ENCODE measurements at places on chromosomes 4 and X. TPM values are rescaled to one million over a fixed set of nuclear protein-coding genes. Genes with fewer than 3 reads are reported as not detected.

- H3K4me1 ChIP-seq, result peaks cover 55% of the 10 kb centered on the region
- H3K36me3 ChIP-seq, result no peaks in the 10 kb centered on the region
- H3K27ac ChIP-seq, result no peak overlapping the region
- no peak overlapping the region for H3K4me3 ChIP-seq
Observed at GRCh38 chr4:86967798-86968197, 33.0 kb downstream of the AFF1 start.

DNA sequence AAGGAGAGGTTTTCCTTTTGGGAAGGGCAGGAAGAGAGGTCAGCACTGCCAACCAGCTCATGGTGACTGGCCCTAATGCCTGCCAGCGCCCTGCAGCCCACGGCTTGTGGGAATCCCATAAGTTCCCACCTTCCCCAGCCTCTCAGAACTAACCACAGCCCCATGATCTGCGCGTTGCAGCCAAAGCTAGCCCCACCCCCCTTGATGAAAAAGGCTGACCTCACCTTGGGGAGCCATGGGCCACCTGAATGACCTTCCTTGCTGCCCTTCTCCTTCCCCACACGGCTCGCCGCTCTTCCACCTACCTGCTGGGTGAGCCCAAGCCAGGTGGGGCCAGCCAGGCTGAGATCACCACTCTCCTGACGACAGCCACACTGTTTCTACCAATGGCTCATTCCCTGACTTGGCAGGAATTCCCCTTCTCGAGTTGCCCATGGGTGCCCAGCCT lies 3.9 kb upstream of the ELF4 start:
- H3K27me3 ChIP-seq, result no peaks in the 10 kb centered on the region
- no peak overlapping the region for H3K27ac ChIP-seq
- H3K4me3 ChIP-seq, result no peak overlapping the region
- no peaks in the 10 kb centered on the region for H3K36me3 ChIP-seq

DNA sequence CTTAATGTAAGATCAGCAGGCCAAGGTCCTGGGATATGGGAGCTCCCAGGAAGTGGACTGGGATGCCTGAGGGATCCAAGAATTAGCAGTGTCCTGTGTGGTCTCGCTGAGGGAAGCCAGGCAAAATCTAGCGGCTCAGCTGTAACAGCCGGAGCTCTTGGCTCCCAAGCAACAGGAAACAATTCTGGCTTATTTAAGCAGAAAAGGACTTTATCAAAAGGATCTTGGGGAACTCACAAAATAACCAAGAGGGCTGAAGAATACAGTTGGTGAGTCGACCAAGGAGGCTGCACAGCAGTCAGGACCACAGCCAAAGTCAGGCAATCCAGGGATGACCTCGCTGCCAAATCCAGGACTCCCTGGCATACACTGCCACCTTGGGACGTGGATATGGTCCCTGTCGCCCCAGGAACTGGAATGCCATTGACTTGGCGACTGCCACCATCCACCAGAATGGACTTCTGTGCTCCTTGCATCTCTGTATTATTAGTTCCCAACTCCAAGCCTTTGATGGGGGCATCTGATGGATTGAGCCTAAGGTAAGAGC lies 165.3 kb upstream of the BCOR start:
- DNase-seq, result no peak
- H3K27me3 ChIP-seq, result no peaks in the 10 kb centered on the region
- H3K36me3 ChIP-seq, result no peaks in the 10 kb centered on the region
- H3K27ac ChIP-seq, result peak overlapping the region; percentile 74
- H3K4me1 ChIP-seq, result peaks cover 22% of the 10 kb centered on the region
- H3K4me3 ChIP-seq, result no peak overlapping the region

DNA sequence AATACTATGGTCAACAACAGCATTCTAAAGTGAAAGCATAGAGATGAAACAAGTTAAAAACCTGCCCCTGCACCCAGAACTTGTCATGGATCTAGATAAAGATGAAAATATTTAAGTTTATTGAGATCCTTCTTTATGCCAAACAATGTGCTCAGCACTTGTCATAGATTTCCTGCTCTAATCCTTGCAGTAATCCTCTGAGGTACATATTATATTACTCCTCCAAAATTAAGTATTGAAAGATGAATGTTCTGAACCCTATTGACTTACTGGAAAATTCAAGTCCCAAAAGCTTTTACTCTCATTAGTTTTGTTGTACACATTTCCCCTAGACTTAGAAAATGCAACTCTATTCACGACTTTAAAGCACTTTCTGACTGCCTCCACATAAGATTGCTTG lies 35.6 kb downstream of the CAMK2D start:
- DNase-seq, result no peak
- H3K4me1 ChIP-seq, result no peaks in the 10 kb centered on the region
- H3K27ac ChIP-seq, result no peak overlapping the region
- no peaks in the 10 kb centered on the region for H3K36me3 ChIP-seq
- no peak overlapping the region for H3K4me3 ChIP-seq
- H3K27me3 ChIP-seq, result no peaks in the 10 kb centered on the region

The PDE6B gene
- 5.5 TPM for total RNA-seq

Measured in lower lobe of right lung (tissue), 2 donors.